H1 (cell line): ENCODE measurements at places on chromosomes 1 and 21.

DNA sequence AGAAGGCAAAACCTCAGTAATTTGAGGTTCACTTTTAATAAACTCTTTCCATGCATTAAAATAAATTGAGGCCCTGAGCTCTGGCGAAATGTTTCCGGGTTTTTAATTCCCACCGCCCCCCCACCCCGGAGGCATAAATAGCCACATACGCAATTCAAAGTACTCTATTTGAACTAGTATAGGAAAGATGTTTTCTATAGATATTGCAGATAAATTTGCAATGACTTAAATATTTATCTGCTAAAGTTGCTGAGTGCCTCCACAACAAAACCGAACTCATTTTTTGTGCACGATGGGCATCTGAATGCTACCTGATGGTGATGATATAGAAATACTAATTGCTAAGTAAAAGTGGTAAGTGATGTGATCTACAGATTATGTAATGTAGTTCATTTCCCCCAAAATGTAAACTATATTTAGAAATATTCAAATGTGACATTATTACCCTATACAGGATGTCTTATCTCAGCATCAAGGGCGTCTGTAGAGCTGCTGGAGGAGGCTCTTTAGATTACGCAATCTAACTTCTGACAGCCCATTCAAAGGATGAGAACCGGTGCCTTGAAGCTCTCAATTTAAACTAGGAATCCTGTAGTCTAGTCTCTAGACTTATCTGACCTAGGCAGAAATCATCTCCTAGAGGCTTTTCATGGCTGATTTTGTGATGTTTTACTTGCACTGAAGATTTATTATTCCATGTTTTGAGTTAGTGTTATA, 8.5 kb downstream of the IRF2BP2 start:
- no peak for DNase-seq

DNA sequence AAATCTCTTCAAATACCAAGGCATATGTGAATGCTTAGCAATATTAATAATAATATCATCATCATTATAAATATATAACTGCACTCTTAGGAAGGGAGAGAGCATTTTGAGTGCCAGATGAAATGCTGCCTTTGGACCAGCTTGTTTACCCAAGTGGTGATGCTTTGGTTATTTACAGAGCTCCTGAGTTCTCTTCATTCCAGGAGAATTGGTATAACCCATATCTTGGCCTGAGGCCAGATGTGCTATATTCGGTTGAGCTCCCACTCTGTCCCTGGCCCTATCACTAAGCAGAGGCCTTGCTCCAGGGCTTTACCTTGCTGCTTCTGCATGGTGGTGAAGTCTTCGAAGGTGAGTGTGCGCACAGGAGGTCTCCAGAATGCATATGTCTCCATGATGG, 89.4 kb downstream of the TBX15 start:
- no peak for DNase-seq

GRCh38 chr1:35883635-35884101, 659 bp downstream of the AGO1 start:
- DNase-seq, result peak; percentile 90

DNA sequence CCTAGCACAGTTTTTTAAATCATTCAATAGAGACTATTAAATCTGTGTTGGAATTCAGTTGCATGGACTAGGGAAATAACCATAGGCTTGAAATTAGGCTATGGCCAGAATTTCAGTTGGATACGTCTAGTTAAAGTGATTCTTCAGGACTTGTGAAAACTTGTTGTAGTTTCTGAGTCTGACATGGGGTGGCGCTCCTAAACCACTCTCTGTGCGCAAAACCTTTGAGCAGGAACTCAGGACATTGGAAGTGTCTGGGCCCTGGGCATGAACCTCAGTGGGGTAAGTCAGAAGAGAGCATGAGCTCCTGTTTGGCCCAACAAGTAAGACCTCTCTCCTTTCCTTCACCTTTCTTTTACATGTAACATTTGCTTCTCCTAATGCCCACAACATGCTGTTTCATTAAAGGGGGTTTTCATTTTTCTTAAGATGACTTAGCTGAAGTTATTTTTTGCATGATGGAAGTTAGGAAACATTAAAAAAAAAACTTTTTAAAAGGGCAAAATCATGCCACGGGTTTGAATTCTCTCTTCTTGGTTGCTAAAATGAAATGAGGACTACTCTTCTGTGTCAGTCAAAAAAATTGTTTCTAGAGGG, 17.1 kb upstream of the CCDC190 start:
- peak; percentile 87 for DNase-seq

DNA sequence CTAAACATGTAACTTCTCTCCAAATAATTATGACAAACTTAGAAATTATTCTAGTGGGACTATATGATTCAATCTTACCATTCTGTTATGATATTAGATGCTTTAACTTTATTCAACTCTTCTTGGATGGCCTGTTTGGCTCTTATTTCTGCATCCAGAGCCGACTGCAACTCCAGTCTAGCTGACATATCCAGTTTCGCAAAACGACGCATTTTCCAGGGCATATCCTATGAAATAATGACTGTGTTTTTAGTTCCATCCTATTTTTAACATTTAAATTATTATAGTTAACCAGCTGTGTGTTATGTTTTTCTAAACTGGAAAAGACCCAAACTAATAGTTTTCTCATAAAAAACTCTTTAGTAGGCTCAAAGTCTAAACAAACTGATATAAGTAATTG, 133.7 kb downstream of the COQ8A start:
- no peak for DNase-seq

GRCh38 chr1:56409112-56409691, 170.2 kb downstream of the PLPP3 start:
- peak; percentile 23 for DNase-seq

DNA sequence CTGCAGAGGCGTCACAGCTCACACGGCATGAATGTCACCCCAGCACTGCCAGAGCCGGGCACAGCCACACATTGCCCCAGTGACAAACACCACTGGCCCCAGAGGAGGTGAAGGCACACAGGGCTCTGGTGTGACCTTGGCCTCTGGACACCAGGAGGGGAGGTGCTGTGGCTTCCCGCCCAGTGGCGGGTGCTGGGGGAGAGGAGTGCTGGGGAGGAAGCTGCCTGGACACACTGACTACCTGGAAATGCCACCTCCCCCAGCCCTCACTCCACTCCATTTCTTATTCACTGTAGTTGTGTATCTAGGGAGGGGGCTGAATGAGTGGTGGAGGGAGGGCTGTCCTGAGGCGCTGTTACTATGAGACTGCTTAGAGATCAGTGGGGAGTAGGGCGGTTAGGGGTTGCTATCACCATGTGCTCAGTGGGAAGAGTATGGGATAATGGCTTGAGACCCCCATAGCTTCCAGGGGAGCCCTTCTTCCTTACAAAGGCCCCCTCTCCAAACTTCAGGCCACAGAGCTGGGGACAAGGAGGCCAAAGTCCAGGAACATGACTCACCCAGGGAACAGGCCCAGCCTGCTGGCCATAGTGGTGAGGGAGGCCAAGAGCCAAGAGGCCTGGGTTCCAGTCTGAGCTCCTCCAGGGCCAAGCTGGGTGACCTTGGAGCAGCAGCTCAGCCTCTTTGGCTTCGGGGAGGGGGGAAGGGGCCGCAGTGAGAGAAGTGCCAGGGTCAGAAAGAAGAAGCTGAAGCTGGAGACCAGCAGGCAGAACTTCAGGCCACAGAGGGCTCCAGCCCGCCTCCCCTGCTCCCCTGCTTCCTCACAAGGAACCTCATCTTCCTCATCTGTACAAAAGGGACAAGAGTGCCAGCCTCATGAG, 40.1 kb downstream of the AHDC1 start:
- DNase-seq, result no peak

- no peak for DNase-seq
Observed at GRCh38 chr1:51172811-51173210, 63.3 kb upstream of the RNF11 start.

- peak; percentile 19 for DNase-seq
Observed at GRCh38 chr1:98323906-98324358, 337.6 kb upstream of the SNX7 start.
